ENCODE measurements at places on chromosomes 7 and 10. TPM values are rescaled to one million over a fixed set of nuclear protein-coding genes. Genes with fewer than 3 reads are reported as not detected.
A peak's percentile ranks its signal among the peaks of the same experiment; 100 is the strongest.

The PRSS37 gene
- polyA plus RNA-seq, result 0.73 TPM

The HECW1 gene
- 9.4 TPM for polyA plus RNA-seq

The TDRD1 gene
- polyA plus RNA-seq, result 0.05 TPM

The GPRIN2 gene
- polyA plus RNA-seq, result 4.0 TPM

The UNC5B gene
- 45.4 TPM for polyA plus RNA-seq

The KLLN gene
- polyA plus RNA-seq, result 1.5 TPM

The KIF20B gene
- polyA plus RNA-seq, result 23.4 TPM

The CALY gene
- polyA plus RNA-seq, result 0.12 TPM

The MRPL32 gene
- 102 TPM for polyA plus RNA-seq

The NKX1-2 gene
- not detected for polyA plus RNA-seq

The LRRC72 gene
- not detected for polyA plus RNA-seq

DNA sequence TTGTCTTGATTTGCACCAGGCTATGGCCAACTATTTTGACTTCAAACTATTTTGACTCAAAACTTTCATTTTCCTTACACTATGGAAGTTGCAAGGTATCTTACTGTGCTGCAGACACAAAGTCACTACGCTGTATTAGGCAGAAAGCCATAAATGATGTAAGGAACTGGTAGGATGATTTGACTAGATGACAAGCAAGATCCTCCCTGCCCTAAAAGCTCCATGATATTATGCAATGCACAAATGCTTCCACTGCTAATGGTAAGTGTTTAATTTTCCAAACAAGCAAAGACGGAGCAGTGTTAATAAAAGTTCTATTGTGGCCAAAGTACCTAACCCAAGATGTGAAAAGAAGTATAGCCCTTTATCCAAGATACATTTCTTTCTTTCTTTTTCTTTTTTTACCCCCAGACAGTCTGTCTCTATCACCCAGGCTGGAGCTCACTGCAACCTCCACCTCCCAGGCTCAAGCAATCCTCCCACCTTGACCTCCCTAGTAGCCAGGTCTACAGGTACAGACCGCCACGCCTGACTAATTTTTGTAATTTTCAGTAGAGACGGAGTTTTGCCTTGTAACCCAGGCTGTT lies 98.2 kb downstream of the ANK3 start:
- no peak for DNase-seq

DNA sequence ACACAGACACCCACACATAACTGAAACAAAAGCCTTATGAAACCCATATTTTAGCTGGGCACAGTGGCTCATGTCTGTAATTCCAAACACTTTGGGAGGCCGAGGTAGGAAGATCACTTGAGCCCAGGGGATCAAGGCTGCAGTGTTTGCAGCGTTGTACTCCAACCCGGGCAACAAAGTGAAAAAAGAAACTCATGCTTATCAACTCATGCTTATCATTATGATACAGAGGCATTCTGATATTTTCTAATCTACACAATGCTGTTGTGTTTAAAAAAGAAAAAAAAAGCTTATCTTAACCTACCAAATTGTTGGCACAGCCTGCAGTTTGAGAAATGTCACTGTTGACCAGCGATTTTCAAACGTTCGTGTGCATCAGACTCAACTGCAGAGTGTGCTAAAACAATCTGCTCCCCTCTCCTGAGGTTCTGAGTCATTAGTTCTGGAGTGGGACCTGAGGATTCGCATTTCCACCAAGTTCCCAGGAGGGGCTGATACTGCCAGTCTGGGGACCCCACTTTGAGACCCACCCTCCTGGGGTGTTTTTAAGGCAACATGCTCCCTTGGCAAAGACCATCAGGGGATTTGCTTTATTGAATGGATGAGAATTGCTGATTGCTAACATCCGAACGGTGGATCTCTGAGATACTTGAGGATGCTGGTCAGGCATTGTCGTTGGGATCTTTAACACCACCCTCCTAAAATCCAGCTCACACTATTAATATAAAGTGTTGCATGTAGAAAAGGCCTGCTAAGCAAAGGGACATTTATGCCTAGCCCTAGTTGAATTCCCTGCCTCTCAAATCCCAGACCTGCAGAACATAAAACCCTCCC lies 16.2 kb downstream of the CHST3 start:
- DNase-seq, result no peak

DNA sequence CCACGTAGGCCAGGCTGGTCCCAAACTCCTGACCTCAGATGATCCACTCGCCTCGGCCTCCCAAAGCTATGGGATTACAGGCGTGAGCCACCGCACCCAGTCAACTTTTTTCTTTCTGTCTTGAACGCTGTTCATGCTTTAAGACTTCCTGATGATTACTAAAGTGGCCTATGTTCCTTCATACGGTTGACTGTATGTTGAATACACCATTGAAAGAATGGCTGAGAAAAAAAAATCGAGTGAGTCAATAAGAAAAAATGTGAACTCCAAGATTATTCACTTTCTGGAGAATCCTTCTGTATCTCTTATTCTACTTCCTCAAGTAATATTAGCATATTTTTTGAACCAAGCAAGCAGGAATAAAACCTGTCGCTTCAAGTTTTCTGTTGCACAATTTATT lies 955.0 kb downstream of the GATA3 start:
- DNase-seq, result no peak

DNA sequence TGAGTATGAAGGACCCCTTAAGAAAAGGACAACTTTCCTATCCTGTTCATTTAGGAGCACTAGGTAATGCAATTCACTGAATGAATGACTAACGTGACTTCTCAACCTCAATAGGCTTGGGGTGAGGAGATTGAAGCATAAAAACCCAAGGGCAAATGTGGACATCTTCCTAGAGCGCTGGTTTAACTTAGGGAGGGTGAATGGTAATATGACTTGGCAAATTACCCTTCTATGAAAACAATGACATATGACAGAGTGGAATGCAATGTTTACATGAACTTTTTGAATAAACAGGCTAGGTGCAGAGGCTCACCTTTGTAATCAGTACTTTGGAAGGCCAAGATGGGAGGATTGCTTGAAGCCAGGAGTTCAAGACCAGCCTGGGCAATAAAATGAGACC lies 83.9 kb upstream of the ANK3 start:
- no peak for DNase-seq

DNA sequence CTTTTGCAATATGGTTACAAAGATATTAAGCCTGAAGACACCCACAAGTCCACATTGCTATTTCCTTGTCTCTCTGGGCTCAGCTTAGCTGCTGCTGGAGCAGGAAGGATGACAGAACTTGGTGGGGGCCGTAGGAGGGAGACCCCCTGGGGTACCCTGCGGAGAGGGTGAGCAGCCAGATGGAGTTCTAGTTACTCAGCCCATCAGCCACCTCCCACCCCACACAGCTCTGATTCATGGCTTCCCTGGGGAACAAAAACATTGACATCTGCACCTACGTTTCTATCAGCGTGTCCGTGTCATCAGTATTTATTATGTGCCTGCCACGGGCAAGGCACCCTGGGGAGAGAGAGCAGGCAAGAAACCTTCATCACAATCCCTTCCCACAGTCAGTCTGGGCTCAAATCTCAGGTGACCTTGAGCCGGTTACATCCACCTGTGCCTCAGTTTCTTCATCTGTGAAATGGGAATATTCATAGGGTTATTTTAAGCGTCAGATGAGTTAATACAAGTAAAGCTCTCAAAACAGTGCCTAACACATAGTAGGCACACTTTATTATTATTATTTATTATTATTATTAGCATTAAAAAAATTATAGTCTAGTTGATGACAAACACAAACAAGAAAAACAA lies 131.5 kb downstream of the C10orf105 start:
- no peak for DNase-seq

DNA sequence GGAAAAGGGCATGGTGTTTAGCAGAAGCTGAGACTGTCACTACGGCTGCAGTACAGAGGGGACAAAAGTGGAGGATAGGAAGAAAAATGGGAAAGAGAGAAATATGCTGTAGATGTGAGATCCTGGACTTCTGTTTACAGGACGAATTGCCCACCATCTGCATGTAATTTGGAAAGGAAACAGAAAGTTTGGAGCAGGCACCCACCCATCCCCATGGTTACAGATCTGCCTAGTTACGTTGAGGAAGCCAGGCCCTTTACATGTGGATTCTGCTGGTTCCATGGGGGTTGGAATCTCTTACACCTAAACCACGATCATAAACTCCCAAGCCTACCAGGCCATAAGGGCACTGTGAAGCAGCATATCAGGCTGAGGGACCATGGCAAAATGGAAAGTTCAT lies 84.3 kb downstream of the WDFY4 start:
- DNase-seq, result no peak

- no peak for DNase-seq
Measured at GRCh38 chr10:48494073-48494472, 110.8 kb downstream of the ARHGAP22 start.

GRCh38 chr10:100739517-100740368 lies 5.6 kb upstream of the PAX2 start:
- DNase-seq, result no peak

GRCh38 chr7:136947347-136947746 lies 78.9 kb downstream of the CHRM2 start:
- no peak for DNase-seq

DNA sequence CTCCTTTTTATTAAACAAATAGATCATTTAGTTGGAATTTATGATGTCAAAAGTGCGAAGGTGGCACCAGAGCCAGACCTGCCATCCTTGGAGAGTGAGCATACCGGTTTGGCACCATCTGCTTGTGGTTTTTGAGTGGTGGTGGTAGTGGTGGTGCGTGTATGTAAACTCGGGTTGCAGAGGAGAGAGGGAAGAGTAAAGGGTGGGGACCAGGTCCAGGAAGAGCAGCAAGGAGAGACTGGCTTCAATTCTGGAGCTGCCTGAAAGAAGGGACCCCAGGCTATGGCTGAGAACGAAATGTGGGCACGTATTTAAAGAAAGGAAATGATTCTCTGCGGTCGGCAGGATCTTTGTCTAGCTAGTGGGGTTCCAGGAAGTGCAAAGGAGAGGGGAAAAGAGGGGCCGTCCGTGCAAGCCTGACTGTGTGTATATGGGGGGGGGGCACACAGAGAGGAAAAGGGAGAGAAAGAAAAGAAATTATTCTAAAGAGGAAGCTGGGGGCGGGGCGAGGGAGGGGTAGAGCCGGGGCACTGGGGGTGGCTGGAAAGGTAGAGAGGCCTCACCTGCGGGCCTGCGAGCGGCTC lies 448 bp upstream of the GOLGA7B start:
- no peak for DNase-seq

- DNase-seq, result no peak
Measured at GRCh38 chr10:31644931-31645633, 283.5 kb downstream of the ARHGAP12 start.

- DNase-seq, result peak; percentile 61
Measured at GRCh38 chr10:14093730-14094484, 236.8 kb downstream of the FRMD4A start.

GRCh38 chr10:72248468-72249151 lies 25.1 kb upstream of the DDIT4 start:
- no peak for DNase-seq

DNA sequence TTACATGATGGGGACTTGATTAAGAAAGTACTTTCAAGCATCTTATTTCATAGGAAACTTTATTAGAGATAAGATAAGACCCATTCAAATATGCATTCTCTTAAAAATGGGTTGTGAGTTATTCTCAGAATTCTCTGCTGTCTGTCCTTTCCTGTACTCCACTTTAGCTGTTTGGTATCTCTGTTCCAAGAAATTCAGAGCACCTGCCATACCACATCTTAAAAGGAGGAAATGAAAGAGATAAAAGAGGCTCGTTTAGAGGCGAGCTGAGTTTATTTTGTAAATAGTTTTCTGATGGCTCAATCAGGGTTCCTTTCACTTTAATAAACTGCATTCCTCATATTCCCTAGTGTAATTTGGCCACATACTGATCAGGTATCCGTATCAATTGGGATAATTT lies 87.2 kb downstream of the MDFIC start:
- no peak for DNase-seq

- DNase-seq, result peak; percentile 57
Measured at GRCh38 chr10:59362144-59362958, at the start of gene FAM13C. FAM13C (minus strand) TSS chr10:59362549; CDS start chr10:59362460, 89 bp downstream.

GRCh38 chr7:16710651-16711050 lies 42.9 kb upstream of the TSPAN13 start:
- no peak for DNase-seq

DNA sequence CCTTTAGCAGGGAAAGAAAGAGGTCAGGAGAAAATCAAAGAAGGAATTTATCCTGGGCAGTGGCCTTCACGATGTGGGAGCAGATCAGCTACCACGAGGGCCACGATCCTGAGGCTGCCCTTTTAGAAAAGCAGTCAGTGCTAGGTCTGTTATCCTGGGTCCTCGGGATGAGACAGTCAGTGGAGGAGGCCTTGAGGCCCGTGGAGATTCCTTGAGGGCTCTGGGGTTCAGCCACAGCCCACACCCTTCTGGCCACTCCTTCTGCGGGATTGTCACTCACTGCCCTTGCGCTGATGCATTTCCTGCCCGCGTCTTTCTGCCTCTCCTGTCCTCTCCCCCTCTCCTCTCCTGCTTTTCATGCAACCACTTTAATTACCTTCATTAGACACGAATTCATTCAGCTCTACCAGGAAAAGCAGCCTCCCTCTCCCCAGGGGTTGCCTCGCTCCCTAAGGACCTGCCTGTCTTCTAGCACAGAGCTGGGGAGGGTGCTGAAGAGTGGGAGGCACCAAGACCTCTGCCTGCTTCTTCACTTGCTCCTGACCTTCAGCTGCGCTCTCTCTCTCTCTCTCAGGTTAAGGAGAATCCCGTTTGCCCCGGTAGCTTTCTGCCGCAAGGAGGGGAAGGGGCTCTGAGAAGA lies 42.6 kb upstream of the LRRC4 start:
- DNase-seq, result no peak

- no peak for DNase-seq
Measured at GRCh38 chr7:115478426-115478825, 552.1 kb downstream of the TFEC start.

- no peak for DNase-seq
Measured at GRCh38 chr10:113960617-113961181, 83.0 kb upstream of the ADRB1 start.

DNA sequence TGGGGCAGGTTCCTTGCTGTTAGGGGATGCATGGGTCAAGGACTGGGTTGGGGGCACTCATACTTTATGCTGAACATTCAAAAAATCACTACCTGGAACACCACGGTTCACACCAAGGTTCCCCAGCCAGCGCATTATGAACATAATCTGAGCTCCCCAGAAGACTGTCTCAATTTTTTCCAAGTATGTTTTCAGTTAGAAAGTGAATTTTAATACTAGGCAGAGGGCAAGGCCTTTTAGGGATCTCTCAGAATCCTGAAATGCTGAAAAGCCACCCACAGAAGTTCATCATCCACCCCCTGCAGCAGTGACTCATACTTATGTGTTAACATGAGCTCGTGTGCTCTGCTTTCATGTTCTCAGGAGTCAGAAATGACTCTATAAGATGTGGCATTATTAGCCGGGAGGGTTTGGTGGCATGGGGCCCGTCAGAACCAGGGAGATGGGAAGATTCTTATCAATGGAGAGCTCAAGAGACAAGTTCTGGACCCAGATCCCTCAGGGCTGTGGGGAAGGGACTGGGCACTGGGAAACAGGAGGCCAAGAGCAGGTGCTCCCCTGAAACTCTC lies 185.2 kb upstream of the ITGB1 start:
- DNase-seq, result no peak

- no peak for DNase-seq
Measured at GRCh38 chr10:22253580-22253882, 35.7 kb upstream of the EBLN1 start.

DNA sequence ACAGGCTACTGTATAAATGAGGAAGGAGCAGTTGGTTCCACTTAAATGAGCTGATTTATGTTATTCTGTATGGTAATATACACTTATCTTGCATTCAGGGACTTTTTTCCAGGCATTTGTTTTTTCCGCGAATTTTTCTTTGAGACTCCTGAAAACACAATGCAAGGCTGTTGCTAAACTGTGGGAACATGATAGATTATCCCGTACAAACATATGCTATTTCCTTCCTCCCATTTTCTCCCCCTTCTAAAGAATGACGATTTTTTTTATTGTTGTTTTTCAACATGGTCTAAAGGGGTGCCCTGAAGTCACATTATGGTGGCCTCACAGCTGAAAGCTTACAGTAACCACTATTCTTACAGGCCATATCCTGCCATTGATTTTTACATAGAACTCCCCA lies 523.9 kb upstream of the NRP1 start:
- DNase-seq, result no peak
